Adrenal gland (tissue), 19 donors: ENCODE measurements at places on chromosomes 3 and 15. TPM values are rescaled to one million over a fixed set of nuclear protein-coding genes. Genes with fewer than 3 reads are reported as not detected.

GRCh38 chr3:82067420-82067819 lies 306.0 kb upstream of the GBE1 start:
- no peak for DNase-seq
- H3K4me3 ChIP-seq: no peak overlapping the region
- no peaks in the 10 kb centered on the region for H3K4me1 ChIP-seq
- H3K27me3 ChIP-seq: no peaks in the 10 kb centered on the region

DNA sequence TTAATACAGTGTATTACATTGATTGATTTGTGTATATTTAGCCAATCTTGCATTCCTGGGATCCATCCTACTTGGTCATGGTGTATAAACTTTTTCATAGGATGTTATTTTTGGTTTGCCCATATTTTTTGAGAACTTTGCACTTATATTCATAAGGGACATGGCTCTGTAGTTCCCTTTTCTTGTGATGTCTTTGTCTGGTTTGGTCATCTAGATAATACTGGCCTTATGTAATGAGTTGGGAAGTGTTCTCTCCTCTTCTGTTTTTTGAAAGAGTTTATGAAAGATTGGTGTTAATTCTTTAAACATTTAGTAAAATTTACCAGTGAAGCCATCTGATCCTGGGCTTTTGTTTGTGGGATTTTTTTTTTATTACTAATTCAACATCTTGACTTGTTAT lies 9.6 kb downstream of the CHST13 start:
- H3K36me3 ChIP-seq: no peaks in the 10 kb centered on the region
- DNase-seq: no peak
- H3K4me3 ChIP-seq: no peak overlapping the region
- peaks cover 10% of the 10 kb centered on the region for H3K4me1 ChIP-seq
- H3K27ac ChIP-seq: no peak overlapping the region

DNA sequence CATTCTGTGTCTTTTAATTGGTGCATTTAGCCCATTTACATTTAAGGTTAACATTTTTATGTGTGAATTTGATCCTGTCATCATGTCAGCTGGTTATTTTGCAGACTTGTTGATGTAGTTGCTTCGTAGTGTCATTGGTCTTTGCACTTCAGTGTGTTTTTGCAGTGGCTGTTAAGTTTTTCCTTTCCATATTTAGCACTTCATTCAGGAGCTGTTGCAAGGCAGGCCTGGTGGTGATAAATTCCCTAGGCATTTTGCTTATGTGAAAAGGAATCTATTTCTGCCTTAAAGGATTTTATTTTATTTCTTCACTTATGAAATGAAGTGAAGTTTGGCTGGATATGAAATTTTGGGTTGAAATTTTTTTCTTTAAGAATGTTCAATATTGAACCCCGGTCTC lies 70.2 kb upstream of the CD96 start:
- no peak overlapping the region for H3K27ac ChIP-seq
- DNase-seq: no peak
- H3K36me3 ChIP-seq: no peaks in the 10 kb centered on the region
- H3K4me3 ChIP-seq: no peak overlapping the region

DNA sequence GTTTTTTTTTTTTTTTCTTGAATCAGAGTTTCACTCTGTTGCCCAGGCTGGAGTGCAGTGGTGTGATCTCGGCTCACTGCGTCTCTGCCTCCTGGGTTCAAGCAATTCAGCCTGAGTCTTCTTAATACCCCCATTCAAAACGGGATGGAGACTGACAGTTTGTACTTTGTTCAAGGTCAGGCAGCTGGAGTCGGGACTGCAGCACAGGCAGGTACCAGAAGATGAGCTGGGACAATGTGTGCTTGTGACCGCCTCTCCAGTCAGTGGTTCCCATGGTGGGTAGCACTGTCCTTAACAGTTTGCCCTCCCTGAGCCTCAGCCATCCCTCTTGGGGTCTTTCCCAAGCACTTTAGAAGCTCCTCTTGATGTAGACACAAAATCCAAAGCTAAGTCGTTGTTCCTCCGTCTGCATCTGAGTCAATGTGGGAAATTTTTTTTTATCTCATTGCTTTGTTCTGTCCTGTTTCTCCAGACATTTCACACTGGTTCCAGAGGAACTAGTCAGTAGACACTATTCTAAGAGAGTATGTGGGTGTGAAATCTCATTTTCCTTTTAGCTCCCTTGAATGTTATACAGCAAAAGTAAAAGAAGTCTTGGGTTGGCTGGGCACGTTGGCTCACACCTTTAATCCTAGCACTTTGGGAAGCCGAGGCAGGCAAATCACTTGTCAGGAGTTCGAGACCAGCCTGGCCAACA lies 5.3 kb upstream of the TTLL13 start:
- no peak for DNase-seq
- peaks cover 6% of the 10 kb centered on the region for H3K4me1 ChIP-seq

DNA sequence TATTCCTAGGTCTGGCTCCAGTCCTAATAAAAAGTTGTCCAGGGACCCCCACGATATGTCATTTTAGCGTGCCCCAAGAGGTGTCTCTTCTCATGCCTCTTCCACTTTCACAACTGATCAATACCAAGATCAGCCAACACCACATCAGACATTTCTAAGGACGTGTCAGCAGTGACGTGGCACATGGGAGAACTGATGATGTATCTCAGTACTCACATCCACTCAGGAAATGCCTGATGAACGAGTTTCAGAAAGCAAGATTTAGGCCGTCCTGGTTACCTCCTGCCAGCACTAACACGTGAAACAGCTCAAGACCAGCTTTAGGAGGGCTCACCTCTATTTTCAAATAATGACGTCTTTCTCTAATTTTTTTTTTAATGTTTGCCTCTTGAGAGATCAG lies 19.6 kb downstream of the VGLL4 start:
- H3K4me1 ChIP-seq: peaks cover 49% of the 10 kb centered on the region
- H3K4me3 ChIP-seq: no peak overlapping the region
- H3K27ac ChIP-seq: no peak overlapping the region
- H3K27me3 ChIP-seq: no peaks in the 10 kb centered on the region

Gene RTP1
- total RNA-seq: not detected
